Glomerular endothelial cell (primary cell): ENCODE measurements at places on chromosomes 6 and 20. TPM values are rescaled to one million over a fixed set of nuclear protein-coding genes. Genes with fewer than 3 reads are reported as not detected.

C20orf141 gene
- not detected in 2 replicates for total RNA-seq

DNA sequence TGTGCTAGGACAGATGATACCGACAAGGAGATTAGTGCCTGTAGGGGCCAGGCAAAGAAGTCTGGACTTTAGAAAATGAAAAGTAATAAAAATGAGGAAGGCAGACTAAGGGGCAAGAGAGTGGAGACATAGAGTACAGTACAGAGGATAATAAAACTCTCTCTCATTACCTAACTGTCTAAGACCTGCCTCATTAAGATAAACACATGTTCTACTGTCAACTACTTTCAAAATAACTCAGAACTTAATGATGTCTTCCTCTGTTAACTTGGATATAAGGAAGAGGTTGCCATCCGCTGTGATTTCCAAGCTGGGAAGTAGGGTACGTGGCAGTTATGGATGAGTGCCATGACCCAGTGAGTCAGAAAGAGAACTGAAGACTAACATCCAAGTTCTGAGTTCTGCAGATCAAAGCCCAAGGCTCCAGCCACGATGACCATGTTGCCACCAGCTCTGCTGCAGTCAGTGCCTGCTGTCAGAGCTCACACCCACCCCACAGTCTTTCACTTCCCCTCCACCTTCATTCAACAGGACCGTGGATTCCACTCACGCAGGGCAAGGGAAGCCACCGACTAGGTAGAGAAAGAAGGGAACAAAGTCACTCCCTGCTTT is 81.8 kb downstream of the KIF16B start:
- no peak for DNase-seq

GRCh38 chr6:93940381-93940780 is 521.0 kb upstream of the EPHA7 start:
- DNase-seq, result no peak

- DNase-seq, result no peak
Observed at GRCh38 chr6:148924226-148925012, 177.6 kb downstream of the UST start.

LY6G6C gene
- total RNA-seq, result not detected in 2 replicates

DNA sequence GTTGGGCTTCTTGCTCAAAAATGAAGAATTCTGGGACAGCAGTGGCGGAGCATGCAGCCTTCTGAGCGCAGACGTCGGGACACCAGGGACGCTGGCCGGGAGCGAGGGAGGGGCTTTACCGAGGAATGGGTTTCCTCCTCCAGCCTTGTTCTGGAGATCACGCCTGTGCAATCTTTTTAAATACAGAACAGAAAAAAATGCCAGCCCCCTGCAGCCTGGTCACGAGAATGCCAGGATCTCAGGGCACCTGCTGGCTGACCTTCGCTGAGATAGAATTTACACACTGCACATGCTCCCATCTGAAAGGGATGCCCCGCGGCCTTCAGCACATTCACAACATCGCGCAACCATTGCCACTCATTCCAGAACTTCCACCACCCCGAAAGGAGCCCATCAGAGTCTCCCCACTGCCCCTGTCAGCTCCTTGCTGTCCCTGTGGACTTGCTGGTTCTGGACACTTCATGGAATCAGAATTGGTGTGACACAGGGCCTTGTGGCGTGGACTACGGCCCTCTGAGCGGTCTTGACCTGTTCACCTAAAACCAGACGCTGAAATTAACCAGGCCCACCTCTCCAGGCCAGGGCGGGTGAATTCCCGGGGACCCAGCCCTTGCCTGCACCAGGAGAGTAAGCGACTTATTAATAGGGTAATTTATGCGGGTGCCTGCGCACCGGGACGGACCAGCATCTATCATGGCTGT is 20.6 kb upstream of the BHLHE23 start:
- no peak for DNase-seq

BPIFA3 gene
- total RNA-seq, result not detected in 2 replicates

TNF gene
- 0.88 and 4.4 TPM in 2 replicates for total RNA-seq

GRCh38 chr20:63896264-63897105 is 1.6 kb downstream of the DNAJC5 start:
- no peak for DNase-seq

DNA sequence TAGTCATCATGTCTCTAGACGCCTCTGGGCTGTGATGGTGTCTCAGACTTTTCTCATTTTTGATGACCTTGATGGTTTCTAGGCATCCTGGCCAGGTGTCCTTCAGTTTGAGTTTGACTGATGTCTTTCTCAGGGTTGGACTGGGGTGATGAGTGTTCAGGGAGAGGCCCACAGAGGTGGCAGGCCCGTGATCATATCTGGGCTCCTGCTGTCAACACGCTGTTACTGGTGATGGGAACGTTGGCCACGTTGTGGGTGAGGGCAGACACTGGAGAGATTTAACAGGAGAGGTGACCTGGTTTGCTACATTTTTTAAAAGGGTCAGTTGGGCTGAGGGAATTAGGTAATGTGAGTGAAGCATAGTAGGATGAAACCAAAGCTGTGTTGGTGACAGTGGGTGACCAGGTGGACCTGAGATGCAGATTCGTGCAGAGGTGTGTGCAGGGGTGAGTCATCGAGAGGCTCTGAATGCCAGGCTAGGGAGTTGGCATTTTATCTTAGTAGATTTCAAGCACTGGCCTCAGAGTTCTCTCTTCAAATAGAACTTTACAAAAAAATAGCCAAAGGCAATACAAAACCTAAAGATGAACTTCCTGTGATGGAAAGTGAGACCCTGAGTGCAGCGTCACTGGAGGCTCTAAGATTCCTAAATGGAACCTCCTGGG is 174.1 kb downstream of the CDH26 start:
- no peak for DNase-seq

DNA sequence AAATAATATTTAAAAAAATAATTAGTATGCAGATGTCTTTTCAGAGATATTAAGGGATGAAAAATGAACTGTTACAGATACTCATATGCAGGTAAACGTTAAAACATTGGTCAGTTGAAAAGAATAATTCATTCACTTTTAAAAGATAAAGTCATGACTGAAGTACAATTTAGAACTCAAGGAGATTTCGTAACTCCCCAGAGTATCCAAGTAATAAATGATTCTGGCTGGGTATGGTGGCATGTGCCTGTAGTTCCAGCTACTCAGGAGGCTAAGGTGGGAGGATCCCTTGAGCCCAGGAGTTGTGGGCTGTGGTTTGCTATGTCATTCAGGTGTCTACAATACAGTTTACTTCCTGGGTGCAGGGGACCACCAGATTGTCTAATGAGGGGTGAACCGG is 122.3 kb upstream of the TMEM181 start:
- DNase-seq, result no peak

UBE2C gene
- 28.8 and 38.3 TPM in 2 replicates for total RNA-seq

BIRC7 gene
- total RNA-seq, result 0.12 TPM in 1 of 2 replicates, not detected in the other

MYB gene
- total RNA-seq, result 0.29 and 0.47 TPM in 2 replicates

DNA sequence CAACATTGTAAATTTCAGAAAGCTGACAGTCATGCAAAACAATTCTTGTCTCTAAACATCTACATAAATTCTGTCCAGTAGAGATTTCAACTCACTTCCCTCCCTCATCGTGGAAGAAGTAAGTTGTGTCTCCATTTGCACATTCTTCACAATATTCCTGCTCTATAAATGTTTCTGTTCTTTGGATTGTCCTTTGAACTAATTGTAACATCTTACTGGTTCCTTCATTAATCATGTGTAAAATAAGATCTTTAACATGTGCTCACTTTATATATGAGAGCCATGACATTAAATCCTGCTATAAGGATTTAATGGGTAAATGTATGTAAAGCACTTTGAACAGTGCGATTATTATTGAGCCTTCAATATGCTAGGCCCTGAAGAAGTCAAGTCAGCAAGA is 7.0 kb upstream of the LTV1 start:
- DNase-seq, result no peak

DNA sequence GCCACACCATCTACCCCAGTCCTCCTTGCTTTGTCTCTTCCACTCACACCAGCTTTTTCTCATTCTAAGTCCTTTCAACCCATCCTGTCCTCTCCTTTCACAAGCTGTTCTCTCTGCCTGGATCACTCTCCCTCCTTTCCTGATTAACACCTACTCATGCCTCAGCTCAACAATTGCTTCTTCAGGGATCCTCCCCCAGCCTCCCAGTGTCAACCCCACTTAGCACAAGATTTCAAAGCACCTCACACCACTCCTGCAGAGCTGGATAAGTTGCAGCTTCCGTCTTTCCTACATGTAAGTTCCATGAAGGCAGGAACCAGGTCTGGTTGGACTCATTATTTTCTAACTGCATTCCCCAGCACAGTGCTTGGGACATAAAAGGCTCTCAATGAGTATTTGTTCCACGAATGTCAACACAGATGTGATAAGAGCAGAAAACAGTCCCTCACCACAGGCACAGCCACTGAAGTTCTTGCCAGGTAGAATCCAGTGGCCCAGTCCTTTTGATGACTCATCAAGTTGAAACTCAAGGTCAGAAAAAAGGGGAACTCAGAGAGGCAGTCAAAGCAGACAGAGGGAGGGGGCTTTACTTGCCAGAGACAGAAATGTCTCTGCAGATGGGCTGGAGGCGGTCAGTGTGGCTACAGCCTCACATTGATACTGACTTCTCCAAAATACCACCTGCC is 193.4 kb upstream of the PRDM1 start:
- DNase-seq, result no peak

- no peak for DNase-seq
Observed at GRCh38 chr6:150592377-150592995, 7.2 kb upstream of the PLEKHG1 start.

GRCh38 chr20:5357946-5358345 is 41.2 kb upstream of the PROKR2 start:
- DNase-seq, result no peak

PRDM1 gene
- total RNA-seq, result 3.8 and 11.7 TPM in 2 replicates
